ENCODE measurements at places on chromosomes 13 and 19. TPM values are rescaled to one million over a fixed set of nuclear protein-coding genes. Genes with fewer than 3 reads are reported as not detected.

Gene TPTE2
- total RNA-seq = not detected

Gene LRRC63
- total RNA-seq = not detected

Gene SIGLEC8
- total RNA-seq = not detected

Gene NTN5
- total RNA-seq = 0.16 TPM

Gene ZNF600
- total RNA-seq = 9.6 TPM

Gene IL11
- 1.3 TPM for total RNA-seq

Gene EDNRB
- total RNA-seq = 0.83 TPM

Gene TUBB4A
- total RNA-seq = not detected

Gene KIR2DL1
- not detected for total RNA-seq

Gene CYP4F2
- total RNA-seq = 0.68 TPM

Gene C19orf85
- total RNA-seq = not detected

Gene DCLK1
- total RNA-seq = 0.83 TPM

Gene HNRNPA1L2
- 2.3 TPM for total RNA-seq

Gene FAM216B
- not detected for total RNA-seq

Gene GCDH
- total RNA-seq = 31.5 TPM

Gene ELANE
- not detected for total RNA-seq

Gene GTF3A
- total RNA-seq = 62.0 TPM

Gene IGFL2
- total RNA-seq = under 0.01 TPM

Gene ZNF568
- 15.7 TPM for total RNA-seq

Gene ERFL
- total RNA-seq = not detected

Gene GRK1
- 0.50 TPM for total RNA-seq

Gene LRRC25
- not detected for total RNA-seq

Gene ZNF428
- total RNA-seq = 19.0 TPM

Gene POU2F2
- total RNA-seq = 12.5 TPM

Gene ZNF443
- 3.5 TPM for total RNA-seq

Gene GIPC1
- total RNA-seq = 186 TPM

Gene ERICH4
- not detected for total RNA-seq

Gene SUGT1
- total RNA-seq = 16.8 TPM

Gene MEF2B
- total RNA-seq = 0.68 TPM

Gene DCT
- not detected for total RNA-seq

Gene CYP4F12
- not detected for total RNA-seq

Gene FXYD3
- 344 TPM for total RNA-seq

Gene LILRB1
- not detected for total RNA-seq

Gene GAPDHS
- not detected for total RNA-seq

Gene KLK1
- not detected for total RNA-seq

Gene SLC10A2
- total RNA-seq = not detected

Gene WDR87
- not detected for total RNA-seq

Gene CRX
- total RNA-seq = not detected

Gene FFAR1
- total RNA-seq = not detected

Gene RASGRP4
- not detected for total RNA-seq

Gene MYBPC2
- total RNA-seq = not detected

Gene NXNL1
- total RNA-seq = not detected

Gene NTF4
- 14.8 TPM for total RNA-seq
